Iris pigment epithelial cell (primary cell): ENCODE measurements at places on chromosomes 11 and 22.

GRCh38 chr22:46858181-46858771 is 95.8 kb downstream of the TBC1D22A start:
- DNase-seq: no peak

- no peak for DNase-seq
These were observed 27.7 kb downstream of the PICALM start for GRCh38 chr11:86040919-86041850.

- no peak for DNase-seq
These were observed 10.4 kb upstream of the AHNAK start for GRCh38 chr11:62556875-62557631.

- DNase-seq: no peak
These were observed 213.1 kb upstream of the ZBED5 start for GRCh38 chr11:11070976-11071375.

DNA sequence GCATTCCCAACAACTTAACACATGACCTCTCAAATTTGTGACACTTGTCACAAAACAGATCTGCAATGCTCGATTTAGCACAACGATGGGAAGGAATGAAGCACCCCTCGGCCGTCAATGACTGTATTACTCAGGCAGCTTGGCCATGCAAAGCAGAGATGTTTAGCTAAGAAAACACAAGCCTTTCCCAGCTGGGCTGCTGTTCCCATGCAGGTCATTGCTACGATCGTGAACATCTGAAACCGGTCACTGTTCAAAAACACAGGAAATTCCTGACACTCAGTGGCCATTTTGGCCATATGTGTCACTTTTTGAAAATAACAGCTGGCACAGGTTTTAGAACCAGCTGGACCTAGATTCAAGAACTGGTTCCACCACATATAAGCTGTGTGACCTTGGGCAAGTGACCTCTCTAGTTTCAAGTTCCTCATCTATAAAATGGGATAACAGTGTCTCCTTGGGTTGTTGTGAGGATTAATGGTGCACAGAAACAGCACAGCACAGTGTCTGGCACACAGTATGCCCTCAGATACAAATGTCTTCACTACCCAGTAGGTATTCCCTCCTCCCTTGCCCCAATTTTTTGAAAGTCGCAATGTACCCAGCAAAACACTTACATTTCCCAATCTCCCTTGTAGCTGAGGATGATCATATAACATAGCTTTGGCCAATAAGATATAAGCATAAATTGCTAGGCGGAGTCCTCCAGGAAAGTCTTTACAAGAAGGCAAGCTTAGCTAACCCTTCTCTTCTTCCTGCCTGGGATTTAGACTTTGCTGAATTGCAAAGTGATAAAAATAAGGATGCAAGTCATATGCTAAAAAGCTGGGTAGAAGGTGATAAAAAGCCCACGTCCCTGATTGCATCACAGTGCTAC is 93.1 kb downstream of the C11orf58 start:
- DNase-seq: peak; percentile 20

- no peak for DNase-seq
These were observed 38.2 kb upstream of the PANX1 start for GRCh38 chr11:94090401-94090800.

GRCh38 chr22:50525858-50526107 is 385 bp upstream of the SCO2 start:
- no peak for DNase-seq

- no peak for DNase-seq
These were observed 29.9 kb upstream of the MALAT1 start for GRCh38 chr11:65468874-65469333.

DNA sequence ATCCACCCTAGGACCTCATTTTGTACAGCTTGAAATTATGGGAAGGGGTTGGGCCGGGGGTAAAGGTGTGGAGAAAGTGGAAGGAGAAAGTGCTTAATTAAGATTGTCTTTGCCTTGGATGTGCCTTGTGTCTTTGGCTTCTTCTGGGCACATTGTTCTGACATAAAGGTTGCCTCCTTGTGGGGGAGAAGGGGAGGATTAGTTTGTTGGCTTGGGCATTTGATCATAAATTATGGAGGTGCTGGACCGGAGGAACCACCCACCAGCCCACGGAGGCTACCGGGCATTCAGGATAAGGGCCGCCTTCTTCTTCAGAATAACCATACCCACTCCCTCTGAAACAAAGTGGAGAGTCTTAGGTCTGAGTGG is 1.3 kb downstream of the PAFAH1B2 start:
- peak; percentile 34 for DNase-seq

DNA sequence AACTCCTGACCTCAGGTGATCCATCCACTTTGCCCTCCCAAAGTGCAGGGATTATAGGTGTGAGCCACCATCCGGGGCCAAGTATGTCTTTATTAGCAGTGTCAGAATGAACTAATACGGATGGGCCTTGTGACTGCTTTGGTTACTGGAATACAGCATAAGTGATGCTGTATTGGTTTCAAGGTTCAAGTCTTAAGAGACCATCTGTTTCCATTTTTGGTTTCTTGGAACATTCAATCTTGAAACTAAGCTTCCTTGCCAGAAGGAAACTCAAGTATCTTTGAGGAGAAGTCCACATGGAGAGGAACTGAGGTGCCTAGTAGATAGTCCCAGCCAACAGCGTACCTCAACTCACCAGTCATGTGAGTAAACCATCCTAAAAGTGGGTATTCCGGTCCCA is 58.8 kb downstream of the APOL3 start:
- DNase-seq: no peak

- peak; percentile 35 for DNase-seq
These were observed 10.2 kb downstream of the GNB1L start for GRCh38 chr22:19844377-19845053.

DNA sequence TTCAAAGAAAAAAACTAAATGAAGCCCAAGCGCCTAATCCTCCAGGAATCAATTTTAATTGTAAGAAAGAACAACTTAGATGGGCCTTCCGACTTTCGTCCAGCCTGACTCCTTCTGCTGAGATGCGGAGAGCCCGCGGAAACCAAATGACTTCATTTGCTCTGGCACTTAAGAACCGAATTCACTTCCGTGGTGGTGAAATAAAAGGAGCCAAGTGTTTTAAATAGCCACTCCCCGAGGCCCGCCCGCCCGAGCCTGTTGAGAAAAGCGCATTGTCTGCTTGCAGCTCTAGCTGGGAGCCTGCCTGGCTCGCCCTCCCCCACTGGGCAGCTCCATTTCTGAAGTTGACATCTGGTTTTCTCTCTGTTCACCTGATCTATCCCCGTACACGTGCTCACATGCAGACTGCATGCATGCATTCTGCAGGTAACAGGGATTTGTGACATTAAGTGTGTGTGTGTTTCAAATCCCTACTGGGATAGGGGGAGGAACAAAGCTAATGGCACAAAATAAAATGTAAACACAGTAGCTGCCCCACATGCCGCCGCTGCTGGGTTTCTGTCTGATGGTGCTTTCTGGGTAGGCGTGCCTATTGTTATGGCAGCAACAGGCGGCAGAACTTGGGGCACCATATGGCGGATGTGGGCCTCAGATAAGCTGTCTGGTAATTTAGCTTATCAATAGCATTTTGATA is 6.2 kb downstream of the TEAD1 start:
- DNase-seq: peak; percentile 97

GRCh38 chr11:116777056-116777455 is 4.3 kb upstream of the BUD13 start:
- DNase-seq: peak; percentile 20

DNA sequence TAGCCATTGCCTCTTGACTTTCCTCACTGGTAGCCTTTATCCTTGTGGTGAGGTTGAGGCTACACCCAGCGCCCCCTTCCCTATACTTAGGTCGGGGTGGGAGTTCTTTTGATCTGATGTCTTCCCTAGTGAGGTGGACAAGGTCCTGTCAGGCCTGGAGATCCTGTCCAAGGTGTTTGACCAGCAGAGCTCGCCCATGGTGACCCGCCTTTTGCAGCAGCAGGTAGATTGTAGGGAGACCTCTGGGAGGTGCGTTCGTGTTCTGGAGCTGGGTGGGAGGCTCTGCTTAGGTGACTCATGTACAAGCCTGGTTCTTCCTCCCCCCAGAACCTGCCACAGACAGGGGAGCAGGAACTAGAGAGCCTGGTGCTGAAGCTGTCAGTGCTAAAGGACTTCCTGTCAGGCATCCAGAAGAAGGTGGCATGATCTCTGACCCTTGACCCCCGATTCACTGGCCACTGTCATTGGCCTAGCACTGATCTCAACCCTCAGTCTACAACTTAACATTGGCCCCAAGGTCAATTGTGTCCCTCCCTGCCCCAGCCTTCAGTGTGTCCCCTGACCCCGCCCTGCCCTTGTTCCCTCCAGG is 4.9 kb downstream of the INPPL1 start:
- DNase-seq: no peak

DNA sequence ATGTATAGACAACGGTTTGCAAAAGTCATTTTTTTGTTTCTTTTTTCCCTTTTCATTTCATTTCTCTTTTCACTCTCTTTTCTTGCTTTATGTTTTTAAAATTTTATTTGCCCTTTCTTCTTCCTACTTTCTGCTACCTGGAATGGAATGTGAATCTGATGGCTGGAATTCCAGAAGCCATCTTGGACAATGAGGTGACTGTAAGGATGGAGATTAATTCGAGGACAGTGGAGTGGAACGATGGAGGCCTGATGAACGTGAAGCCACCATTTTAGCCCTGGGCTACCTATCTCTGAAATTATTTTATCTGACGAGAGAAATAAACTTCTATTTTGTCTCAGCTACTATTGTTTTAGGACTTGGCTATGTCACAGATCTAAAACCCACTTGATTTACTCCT is 2.8 kb upstream of the POLA2 start:
- DNase-seq: no peak

DNA sequence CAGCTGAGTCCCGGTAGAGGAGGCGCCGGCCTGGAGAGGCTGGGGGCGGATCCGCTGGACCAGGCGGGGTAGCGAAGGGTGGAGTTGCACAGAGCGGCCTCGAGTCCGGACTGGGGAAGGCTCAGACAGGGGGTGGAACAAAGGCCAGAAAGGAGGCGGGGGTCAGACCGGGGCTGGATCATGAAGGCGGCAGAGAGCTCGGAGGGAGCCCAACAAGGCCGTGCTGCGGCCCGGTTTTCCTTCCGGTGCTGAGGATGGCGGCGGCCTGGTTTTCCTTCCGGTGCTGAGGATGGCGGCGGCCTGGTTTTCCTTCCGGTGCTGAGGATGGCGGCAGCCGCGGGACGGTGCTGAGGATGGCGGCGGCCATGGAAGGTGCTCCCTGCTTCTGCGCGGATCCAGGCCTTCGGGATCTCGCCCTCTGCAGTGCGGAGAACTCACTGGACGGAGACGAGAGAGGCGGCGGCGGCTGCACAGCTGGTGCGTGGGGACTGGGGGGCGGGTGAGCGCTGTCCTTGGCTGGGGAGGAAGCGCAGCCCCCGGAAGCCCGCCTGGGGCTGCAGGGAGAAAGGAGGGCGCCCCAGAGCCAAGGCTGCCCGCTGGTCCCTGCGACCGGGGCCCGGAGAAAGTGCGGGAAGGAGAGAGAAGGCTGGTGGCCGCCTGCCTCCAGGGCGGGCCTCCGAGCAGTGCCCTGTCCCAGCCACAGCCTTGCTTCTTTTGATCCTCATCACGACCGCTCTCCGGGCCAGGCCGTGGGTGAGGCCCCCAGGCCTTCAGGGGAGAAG is 350.4 kb upstream of the B3GAT1 start:
- no peak for DNase-seq
